Activated CD8-positive, alpha-beta T cell treated with anti-CD3 and anti-CD28 coated beads, Interleukin-2, amount 10 ng/mL, durations not matched to agents 7 days and 5 days (primary cell): ENCODE measurements at places on chromosomes 1 and 21.
A peak's percentile ranks its signal among the peaks of the same experiment; 100 is the strongest.

- no peak for DNase-seq
Observed at GRCh38 chr1:201790261-201790660, 38.7 kb upstream of the IPO9 start.

DNA sequence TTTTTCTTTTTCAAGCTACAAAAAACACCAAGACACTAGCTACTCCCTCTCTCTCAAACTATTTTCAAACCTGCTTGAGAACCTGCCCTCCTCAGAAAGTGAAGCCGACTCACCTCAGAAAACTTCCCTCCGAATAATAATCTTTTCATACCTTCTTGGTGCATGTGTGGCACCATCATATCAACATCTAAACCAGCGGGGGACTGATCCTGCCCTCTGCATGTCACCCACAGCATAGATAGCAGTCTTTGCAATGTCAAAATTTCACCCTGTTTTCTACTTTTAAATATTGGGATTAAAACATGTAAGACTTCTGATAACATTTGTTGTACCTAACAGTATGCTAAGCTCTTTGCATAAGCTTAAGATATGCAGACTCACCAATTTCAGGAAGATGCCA, 1260.3 kb downstream of the PLA2G4A start:
- no peak for DNase-seq

GRCh38 chr1:42211224-42211623, 46.7 kb upstream of the GUCA2A start:
- no peak for DNase-seq

DNA sequence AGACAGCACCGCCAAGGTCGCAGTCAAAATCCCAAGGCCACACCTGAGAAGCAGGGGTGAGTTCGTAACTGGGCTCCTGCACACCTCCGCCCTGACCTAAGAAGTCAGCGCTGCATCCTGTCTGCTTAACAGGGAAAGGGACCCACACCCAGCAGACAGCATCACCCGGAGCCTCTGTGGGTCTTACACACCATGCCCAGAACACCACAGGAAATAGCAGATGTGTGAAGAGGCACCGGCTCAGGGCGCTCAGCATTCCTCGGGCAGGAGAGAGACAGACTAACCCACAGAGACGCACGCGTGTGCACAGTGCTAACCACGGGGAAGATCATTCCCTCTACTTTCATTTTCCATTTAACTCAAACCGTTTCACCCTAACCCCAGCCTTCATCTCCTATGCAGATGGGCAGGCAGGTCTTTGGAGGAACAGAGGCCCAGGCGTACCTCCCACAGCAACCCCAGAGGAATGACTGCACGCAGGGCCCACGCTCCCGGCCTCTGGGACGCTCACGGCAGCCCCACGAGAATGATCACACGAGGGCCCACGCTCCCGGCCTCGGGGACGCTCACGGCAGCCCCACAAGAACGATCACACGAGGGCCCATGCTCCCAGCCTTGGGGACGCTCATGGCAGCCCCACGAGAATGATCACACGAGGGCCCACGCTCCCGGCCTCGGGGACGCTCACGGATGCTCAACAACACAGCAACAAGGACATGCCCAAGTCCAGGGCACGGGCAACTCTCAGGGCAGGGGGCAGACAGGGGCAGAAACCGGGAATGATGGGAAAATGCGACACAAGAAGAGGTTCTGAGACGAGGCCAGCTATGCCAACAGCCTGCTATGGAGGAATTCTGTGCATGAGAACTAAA, 20.9 kb downstream of the POFUT2 start:
- DNase-seq, result peak; percentile 69

DNA sequence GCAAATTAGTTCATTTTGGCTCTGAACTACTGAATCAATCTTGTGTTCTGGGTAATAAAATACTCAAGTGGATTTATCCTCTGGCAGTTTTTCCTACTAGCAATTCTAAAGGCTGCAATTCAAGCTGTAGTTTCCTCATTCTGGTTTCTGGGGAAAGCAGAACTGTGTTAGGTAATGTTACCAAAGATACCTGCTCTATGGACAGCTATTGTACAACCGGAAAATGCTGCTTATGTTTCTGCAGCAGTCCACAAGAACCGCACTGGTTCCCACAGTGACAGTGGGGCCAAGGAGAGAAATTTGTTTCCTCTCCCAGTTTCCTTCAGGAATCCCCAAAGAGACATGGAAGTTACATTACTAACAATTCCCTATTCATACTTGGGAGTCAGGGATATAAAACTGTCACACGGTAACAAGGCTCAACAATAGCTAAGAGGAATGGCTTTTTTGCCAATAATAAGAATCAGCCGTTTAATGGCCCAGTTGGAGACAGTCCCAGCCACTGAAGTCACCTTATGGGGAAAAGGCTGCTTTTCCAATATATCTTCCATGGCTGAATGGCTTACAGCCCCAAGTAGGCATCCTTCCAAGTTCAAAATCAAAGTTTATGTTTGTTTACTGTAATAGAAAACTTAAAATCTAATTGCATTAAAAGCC, 52.6 kb downstream of the PCNX2 start:
- DNase-seq, result no peak

- no peak for DNase-seq
Observed at GRCh38 chr1:33903210-33903589, 39.3 kb downstream of the HMGB4 start.

DNA sequence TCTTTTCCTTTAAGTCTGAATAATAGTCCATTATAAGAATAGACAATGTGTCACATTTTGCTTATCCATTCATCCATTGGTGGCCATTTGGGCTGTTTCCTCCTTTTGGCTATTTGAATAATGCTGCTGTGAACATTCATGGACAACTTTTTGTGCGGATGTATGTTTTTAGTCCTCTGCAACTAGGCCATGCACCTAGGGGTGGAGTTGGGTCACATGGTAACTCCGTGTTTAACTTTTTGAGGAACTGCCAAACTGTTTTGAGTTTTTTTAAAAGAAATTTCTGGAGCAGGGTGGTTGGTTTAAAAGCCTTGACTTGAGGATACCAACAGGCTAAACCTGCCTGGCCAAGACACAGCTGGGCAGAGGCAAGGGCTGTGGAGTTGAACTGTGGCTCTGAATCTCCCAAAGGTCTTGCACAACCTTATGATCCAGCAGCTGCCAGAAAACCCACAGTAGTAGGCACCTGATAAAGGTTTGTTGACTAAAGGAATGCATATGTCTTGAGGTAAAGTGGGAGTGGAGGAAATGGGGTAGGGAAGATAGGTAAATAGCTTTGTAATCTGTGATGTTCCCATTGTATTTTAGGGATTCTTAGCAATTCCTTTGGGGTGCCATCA, 5.6 kb upstream of the RPTN start:
- DNase-seq, result no peak

DNA sequence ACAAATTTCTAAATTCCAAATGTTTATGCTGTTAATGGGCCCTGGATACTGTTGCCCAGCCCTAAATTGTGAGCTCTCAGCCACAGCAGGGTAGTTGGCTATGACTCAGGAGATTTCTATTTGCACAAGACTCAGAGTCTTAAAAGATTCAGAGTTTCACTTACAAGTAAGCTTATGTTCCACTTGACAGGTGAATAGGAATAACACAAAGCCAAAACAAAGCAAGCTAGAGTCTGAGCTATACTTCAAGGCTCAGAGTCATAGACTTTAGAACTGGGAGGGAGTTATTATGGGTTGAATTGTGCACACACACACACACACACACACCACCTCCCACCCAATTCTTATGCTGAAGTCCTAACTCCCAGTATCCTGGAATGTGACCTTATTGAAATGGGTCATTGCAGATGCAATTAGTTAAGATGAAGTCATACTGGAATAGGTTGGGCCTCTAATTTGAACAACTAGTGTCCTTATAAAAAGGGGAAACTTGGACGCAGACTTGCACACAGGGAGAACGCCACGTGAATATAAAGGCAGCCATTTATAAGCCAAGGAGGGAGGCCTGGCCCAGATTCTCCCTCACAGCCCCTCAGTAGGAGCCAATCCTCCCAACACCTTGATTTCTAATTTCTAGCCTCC, 30.2 kb downstream of the PRDX6 start:
- no peak for DNase-seq

GRCh38 chr1:178933105-178933561, 62.3 kb upstream of the ANGPTL1 start:
- no peak for DNase-seq

DNA sequence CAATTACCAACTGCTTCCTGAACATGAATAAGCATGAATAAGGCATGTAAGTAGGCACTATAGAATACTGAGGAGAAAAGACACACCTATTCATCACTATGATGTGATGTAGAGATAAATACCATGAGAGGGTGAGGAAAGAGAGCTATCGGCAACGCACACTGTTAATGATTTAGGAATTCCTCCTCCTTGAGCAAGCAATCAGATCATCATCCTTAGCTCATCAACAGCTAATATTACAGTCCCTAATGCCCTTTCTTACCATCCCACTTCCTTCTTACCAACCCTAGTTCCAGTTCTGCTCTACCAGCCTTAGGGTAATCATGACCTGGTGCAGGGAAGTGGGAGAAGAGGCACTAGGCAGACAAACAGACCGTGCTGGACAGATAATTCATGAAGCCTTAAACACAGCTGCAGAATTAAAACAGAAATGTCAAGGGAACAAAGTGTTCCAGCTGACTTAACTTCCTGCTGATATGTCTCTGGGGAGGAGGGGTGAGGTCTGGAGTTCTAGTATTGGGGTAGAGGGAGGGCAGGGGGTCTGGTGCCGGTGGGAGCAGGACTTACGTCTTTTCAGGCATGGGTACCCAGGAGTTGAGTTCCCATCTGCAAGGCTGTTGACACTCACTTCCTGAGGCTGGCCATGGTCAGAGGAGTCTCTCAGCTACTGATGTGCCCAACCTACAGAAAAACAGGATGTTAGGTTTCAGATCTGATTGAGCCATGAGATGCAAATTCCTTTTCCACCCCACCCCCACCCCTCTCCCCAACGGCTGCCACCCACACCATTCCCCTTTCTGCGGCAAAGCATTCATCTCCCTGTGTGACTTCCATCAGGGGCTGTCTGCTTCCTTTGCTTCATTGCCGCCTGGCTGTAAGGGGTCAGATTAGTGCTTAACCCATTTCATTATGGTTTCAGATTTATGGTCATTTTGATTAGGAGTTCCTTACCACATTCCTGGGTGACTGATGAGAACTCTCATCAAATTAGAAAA, 12.6 kb upstream of the RCSD1 start:
- DNase-seq, result peak; percentile 45

DNA sequence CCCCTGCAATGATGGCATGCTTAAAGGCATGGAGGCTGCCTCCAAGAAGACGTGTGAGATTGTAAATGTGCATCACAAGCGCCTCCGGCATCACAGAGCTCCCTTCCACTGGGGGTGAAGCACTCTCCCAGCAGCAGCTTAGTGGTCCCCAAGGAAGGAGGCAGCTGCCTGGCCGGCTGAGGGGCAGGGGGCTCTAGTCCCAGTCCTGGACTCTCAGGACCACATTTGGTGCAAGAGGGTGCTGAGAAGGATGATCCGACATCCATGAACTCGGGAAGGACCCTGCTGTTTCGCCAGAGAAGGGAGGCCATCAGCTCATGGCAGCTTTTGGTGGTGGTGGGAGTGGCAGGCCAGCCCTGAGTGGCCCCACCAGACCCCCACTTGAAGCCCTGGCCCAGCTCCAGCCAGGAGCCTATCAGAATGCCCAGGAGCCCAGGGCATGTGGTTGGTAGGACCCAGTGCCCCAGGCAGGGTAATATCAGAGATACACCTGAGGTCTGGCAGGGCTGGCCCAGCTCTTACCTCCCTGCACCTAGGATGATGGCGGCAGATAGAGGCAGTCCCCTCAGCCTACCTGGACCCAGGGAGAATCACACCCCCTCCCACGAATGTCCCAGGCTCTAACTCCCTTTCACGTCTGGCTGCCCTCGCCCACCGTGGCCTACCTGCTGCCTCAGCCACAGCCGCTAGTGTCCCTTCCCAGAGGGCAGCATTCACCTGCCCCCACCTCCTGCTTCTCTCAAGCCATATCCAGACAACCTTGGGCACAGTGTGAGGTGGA, 2.4 kb upstream of the WNT9A start:
- no peak for DNase-seq

DNA sequence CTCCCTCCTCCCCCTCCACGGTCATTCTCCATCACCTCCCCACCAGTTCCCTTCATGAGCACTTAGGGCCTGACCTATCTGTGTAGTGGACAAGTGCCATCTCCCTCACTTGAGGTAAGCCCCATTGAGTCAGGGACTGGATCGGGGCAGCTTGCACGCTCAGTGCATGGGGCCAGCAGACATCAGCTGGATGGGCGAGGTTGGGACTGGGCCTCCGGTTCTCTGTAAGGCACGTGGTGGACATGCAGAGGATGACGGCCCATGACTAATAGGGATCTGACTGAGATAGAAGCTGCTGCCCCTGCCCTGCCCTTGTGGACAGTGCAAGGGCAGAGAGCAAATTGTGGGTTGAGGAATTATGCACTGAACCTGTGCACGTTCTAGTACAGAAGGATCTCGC, 120.4 kb upstream of the C1orf174 start:
- no peak for DNase-seq

DNA sequence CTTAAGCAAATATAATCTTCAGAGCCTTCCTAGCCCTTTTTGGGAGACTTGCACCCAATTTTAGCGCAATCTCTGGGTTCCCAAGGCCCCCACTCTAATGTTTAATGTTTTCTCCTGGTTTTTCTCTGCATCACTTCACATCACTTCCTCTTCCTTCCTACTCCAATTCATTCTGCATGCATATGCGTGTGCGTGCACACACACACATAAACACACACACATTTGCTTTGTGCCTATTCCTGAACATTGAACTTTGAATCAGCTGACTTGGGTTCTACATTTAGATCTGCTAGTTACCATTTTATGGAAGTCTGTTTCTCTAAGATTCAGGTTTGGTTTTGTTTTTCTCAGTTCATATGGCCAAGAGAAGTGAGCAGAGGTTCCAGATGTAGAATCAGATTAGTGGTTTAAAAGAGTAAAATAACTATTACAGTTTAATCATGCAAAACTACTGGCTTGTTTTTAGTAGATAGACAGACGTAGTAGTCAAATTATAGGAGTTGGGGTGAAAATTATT, 7.4 kb upstream of the EDEM3 start:
- DNase-seq, result no peak

DNA sequence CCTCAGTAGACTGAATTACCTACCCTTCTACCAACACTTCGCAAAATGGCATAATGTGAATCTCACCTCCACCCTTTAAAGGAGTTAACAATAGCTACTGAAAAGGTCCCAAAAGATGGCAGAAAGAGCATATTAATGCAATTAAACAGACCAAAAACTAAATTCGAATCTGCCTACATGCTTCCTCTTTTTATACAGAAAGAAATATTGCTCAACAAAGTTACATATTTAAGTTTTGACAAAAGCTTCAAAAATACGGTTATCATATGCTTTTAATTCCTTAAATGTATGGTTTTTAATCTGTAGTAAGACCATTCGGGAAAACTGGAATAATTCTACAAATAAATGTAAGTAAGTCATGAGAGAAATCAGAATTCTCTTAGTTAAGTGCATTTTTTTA, 2.2 kb downstream of the APP start:
- DNase-seq, result no peak
